ENCODE measurements at places on chromosomes 2 and 18.
A peak's percentile ranks its signal among the peaks of the same experiment; 100 is the strongest.

GRCh38 chr2:47984041-47984440 lies 77.7 kb upstream of the FBXO11 start:
- ATAC-seq: no peak

GRCh38 chr2:2039826-2040225 lies 291.2 kb downstream of the MYT1L start:
- ATAC-seq: no peak

- no peak for ATAC-seq
Observed at GRCh38 chr2:147327613-147328012, 517.2 kb upstream of the ACVR2A start.

- ATAC-seq: no peak
Observed at GRCh38 chr2:102483086-102483485, 10.1 kb downstream of the SLC9A4 start.

- ATAC-seq: peak; percentile 39
Observed at GRCh38 chr2:12303181-12304030, 413.3 kb upstream of the TRIB2 start.

DNA sequence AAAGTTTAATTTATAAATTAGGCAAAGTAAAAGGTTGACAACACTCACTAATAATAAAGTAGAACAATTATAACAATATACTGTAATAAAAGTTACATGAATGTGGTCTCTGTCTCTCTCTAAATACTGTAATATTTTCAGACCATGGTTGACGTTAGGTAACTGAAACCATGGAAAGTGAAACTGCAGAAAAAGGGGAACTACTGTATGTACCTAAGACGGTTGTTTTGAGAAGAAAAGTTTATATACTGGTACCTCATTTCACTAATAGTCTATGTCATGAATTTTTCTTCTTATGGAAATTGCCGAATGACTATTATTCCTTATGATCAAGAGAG lies 166.7 kb upstream of the ZNF521 start:
- no peak for ATAC-seq

- ATAC-seq: no peak
Observed at GRCh38 chr2:174240097-174240496, 8.2 kb downstream of the OLA1 start.

DNA sequence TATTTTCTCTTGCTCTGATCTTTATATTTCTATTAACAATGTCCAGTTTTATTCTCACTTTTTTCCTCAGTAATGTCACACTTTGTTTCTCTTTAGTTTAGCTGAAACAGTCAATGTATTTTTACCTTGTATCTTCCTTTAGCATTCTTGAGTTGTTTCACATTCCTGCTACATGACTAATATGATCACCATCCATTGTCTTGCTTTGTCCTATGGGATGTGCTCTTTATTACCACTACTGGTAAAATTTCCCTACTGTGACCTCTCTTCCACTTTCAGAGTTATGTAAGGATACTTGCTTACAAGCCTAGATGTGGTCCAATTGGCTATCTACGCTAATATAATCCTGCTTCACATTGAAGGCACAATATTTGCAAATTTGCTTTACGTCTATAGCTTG lies 457.9 kb downstream of the PIK3C3 start:
- ATAC-seq: no peak

DNA sequence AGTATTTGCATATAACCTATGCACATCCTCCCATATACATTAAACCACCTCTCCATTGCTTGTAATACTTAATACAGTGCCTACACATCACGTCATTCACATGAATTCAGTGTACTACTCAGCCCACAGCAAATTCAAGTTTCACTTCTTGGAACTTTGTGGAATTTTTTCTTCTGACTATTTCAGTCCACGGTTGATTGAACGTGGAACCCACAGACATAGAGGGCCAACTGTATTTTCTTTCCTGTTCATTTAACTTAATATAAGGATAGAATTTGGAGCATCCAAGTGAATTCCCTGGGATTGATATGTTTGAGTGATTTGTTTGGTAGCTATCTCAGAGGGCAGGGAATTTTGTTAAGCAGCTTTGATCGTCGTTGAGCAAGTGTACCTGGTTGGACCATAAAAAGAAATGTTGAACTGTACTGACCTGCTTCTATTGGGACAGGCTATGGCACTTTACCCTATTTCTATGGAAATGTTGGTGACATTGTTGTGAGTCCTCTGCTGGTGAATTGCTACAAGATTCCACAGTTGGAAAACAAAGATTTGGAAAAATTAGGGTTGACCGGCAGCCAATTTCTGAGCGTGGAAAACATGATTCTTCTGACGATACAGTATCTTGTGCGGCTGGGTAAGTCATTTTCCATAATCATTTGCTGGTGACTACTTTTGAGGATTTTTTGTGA lies 156.6 kb downstream of the ESCO1 start:
- ATAC-seq: no peak

- ATAC-seq: no peak
Observed at GRCh38 chr18:76765649-76766048, 56.7 kb upstream of the ZNF236 start.

DNA sequence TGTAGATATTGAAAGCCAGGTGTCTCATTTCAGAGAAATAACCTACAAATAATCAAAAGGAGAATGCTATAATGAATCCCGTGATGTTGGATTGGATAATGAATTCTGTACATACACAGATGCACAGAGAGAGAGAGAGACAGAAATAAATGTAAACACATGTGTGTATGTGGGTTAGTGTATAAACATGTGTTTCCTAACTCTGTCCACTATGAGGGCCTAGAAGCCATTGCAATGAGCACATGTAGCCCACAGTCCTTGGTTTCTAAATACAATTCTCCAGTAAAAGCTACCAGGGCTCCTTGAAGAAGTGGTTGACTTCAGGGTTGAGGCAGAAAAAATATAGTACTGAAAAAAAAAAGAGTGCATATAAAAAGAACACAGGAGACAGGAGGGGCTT lies 109.5 kb downstream of the INHBB start:
- no peak for ATAC-seq

DNA sequence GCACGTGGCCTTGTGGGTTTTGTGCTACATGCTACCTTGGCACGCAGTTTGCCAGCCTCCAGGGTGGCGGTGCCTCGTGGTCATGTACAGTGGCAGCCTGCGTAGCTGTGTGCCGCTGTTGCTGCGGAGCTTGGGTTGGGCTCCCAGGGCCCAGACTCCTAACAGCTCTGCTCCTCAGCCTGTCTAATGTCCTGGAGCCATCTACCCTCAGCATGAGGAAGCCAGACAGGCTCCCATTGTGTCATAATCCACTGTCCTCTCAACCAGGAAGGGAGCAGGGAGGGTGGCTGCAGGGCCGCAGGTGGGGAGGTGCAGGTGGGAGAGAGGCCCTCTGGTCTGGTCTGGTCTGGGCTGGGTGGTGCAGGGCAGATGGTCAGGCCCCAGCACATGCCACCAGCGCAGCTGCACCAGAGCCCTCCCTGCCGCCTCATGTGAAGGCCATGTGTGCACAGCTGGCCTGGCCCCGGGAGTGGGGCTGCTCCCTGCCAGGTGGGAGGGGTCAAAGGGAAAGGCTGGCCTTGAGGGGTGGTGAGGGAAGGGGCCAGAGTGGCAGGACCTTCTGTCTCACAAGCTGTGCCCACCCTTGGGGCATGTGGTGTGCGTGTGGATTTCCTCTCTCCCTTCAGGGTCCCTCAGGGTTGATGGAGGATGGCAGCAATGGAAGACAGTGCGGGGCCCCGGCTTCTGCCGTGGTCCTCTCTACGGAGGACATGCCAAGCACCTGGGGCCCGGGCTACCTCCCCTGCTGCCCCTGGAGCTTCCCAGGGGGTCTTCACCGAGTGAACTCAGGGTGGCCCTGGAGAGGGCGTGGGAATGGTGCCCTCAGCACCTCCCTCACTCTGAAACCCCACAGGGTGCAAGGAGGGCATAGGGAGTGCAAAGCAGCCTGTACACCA lies 4.8 kb downstream of the ATOH8 start:
- peak; percentile 12 for ATAC-seq

GRCh38 chr2:21223618-21224017 lies 99.8 kb downstream of the TDRD15 start:
- no peak for ATAC-seq

GRCh38 chr2:8552293-8552801 lies 129.5 kb upstream of the ID2 start:
- no peak for ATAC-seq

DNA sequence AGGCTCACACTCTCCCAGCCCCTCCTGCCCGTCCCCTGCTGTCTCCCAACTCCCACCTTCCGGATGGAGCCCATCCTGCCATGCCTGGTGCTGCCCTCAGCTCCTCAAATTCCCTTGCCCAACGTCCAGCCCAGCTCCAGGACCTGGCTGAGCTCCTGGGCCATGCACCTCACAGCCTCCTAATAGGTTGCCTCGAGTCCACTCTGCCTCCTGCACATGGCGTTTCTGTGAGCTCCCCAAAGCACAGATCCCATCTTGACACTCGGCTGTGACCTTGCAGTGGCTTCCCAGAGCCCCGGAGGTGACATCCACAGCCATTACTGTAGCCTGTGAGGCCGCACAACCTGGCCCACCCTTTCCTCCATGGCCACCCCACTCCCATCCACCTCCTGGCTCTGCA lies 191.9 kb upstream of the SALL3 start:
- ATAC-seq: peak; percentile 11

DNA sequence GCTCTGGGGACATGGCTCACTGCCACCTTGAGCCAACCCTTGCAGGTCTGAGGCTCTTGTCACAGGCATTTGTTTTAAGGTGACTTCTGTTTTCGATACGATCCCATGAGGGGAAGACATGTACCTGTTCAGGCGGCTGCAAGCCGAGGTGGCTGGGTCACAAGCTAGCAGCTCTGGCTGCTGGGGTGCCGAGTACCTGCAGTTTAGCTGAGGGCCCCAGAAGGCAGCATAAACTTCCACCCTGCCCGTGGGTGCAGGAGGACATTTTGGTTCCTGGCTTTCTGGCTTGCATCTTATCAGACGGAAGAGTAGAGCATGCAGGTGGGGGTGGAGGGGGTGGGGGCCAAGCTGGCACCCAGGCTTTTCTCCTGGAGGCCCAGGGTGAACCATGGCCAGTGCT lies 28.4 kb downstream of the COA5 start:
- ATAC-seq: no peak

DNA sequence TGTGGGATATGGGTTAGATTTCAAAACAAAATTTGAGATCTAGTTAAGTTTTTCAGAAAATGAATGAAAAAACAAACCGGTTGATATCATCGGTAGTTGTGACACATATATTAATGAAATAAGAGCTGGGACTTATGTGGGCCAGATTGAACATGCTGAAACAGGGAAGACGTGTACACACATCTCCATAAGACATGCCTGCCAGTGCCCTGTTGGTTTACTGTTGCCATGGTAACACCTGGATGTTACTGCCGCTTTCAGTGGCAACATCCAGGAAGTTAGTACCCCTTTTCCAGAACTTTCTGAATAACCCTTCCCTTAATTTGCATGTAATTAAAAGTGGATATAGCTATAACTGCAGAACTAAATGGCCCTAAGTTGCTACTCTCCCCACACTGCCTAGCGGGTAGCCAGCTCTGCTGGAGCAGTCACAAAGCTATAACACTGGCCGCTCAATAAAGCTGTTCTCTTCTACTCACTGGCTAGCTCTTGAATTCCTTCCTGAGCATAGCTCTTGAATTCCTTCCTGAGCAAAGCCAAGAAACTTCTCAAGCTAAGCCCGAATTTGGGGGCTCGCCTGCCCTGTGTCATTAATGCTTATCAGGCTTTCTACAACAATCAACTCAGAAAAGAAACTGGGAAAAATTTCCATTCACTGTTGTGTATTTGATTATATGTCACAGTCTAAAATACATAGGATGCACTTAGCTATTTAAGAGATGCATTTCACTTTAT lies 776.3 kb upstream of the CDH7 start:
- ATAC-seq: no peak

- no peak for ATAC-seq
Observed at GRCh38 chr2:114108824-114109416, 219.0 kb downstream of the ACTR3 start.

GRCh38 chr2:195532628-195533271 lies 124.3 kb upstream of the SLC39A10 start:
- no peak for ATAC-seq

- ATAC-seq: no peak
Observed at GRCh38 chr18:77597726-77598125, 348.1 kb downstream of the GALR1 start.

DNA sequence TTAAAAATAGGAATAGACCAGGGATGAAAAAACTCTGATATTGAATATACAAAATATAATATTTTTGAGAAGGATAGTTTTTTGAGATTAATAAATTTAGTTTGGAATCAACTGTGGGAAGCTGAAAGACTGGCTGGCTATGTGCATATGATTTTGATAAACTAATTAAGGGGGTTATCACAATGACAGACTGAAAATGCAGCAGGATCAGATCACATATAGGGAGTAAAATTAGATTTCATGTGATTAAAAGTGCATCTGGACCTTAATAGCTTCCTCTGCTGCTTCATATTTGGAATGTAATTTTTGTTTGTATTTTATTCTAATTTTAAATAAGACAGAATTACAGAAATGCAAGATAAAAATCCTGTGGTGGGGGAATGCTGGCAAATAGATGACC lies 111.7 kb downstream of the CCDC102B start:
- no peak for ATAC-seq

- peak; percentile 81 for ATAC-seq
Observed at GRCh38 chr2:224645722-224646121, 60.6 kb upstream of the CUL3 start.

DNA sequence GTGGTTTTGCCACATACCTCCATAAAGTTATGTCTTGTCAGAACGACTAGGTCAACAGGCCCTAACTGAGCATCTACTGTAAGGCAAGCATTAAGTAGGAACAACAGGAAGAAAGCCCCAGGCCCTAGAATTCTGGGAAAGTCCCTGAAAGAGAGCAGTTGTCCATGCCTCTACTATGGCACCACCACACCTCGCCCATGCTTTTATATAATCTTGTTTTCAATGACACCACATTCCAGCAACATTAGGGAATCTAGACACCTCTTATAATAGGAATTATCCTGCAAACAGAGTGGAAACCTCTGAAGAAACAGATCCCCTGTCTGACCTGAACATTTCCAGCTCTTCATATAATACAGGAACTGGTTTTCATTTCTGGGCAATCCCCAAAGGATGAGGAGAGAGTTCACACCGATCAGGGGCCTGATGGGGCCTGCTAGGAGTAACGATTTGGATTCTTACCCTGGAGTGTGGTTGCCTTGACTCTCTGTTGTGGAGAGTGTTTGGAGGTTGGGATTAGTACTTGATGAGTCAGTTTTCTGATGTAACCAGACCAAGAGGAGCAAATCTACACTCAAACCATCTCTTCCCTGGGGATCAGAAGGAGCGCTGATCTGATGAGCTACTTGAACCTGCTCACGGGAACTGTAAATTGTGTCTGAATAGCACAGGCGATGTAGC lies 31.9 kb upstream of the CEP68 start:
- peak; percentile 83 for ATAC-seq

DNA sequence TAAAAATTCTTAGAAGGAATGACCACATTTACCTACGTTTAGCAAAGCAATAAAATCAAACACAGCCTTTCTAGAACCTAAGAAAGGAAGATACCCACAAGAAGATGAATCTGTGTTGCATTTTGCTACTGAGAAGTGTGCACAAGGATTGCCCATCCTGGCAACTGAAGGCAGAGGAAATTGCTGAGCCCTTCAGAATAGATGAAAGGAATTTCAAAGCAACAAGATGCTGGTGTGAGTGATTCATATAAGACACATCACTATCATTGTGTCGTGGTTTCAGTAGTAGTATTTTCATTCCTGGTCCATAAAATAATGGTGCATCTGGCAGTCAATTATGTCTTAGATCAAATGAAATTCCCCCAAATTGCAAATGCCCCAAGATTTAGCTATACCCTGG lies 48.4 kb upstream of the ANKRD44 start:
- no peak for ATAC-seq

- ATAC-seq: no peak
Observed at GRCh38 chr18:28108254-28108653, 68.7 kb downstream of the CDH2 start.
